ENCODE measurements at places on chromosomes 3 and 15.

- no peak for DNase-seq
Measured at GRCh38 chr3:66492672-66493071, 8.2 kb downstream of the LRIG1 start.

DNA sequence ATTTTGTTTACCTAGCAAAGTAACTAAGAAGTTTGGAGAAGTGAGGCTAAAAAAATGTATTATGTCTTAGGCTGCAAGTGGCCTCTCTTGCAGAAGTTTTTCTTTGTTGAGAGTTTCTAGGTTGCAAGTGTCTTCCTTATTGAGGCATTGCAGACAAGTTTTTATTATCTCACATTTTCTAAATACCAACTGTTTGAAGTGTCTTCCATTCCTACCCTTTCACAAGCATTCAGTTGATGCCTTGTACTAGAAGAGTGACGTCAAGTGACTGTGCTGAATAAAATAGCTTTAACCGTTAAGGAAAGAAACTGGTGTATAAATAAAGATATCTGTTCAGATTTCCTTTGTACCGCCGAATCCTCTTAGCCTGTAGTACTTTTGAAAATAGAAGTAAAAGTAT lies 123.3 kb downstream of the ALCAM start:
- DNase-seq = no peak

DNA sequence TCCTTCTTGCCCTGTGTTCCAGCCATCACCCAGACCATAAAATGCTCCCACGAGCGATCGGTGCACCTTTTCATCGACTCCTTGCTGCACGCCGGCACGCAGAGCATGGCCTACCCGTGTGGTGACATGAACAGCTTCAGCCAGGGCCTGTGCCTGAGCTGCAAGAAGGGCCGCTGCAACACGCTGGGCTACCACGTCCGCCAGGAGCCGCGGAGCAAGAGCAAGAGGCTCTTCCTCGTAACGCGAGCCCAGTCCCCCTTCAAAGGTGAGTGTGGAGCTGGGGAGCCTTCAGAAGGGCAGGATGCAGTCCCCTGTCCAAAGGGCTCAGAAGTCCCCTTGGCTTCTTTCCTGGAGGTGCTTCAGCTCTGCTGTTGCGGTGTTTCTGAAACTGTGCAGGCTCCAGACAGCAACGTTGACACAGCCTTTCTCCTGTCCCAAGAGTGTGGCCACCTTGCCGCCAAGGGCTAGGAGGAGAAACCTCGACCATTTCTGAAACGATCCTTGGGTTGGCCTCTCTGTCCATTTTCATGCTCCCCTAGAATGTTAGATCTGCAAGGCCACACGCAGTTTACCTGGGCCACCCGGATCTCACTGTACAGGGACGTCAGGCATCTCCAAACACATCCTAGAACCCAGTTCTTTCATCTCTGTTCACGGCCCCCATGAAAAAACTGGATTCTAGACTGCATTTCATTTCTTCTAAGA lies 116.7 kb downstream of the LIPC start:
- DNase-seq = no peak

DNA sequence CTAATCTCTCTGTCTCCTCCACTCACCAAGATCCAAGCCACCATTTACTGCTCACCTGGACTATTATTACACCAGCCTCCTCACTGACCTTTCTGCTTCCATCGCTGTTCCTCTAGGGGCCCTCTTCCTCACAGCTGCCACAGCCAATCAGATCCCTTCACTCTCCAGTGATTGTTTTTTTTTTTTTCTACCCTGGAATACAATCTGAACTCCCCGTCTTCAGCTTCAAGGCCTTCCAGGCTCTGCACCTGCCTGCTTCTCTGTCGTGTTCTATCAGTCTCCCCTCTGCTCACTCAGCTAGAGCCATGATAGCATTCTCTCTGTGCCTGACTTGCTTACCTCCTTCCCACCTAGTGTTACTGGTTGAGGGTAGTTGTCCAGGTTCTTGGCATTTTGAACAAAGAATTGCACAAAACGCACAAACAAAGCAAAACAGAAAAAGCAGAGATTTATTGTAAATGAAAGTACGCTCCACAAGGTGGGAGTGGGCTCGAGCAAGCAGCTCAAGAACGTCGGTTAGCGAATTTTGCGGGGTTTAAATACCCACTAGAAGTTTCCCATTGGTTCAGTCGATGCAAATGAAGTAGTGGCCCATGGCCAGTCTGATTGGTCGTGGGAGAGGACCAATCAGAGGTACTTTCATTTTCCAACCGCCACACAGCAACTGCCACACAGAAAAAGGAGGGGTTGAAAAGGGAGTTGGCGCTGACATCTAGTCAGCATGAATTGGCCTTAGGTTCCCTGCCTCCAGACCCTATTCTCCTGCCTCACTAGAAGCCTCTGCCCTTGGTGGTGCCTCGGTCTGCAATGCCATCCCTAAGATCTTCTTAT lies 188.9 kb downstream of the TLE3 start:
- no peak for DNase-seq

DNA sequence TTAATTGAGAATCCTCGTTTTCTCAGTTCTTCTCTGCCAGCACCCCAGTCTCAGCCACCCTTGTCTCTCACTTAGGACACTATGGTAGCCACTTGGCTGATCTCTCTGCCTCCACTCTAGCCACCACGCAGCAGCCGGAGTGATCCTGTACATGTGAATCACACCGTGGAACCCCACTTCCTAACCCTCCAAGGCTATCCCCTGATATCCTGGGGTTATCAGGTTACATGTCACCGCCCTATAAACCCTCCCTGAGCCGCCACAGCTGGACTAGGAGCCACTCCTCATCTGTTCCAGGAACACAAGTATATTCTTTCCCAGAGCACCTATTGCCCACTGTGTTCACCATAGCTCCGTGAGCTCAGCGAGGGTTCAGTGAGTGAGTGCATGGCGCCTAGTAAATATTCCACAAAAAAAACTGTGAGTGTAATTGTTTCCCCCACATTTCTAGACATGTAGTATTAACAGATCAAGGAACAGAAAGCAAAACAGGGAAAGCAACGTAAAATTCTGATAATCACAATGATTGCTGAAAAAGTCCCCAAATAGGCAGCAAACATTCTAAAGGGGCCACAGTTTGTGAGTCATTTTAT lies 661 bp upstream of the PARP14 start:
- DNase-seq = no peak

DNA sequence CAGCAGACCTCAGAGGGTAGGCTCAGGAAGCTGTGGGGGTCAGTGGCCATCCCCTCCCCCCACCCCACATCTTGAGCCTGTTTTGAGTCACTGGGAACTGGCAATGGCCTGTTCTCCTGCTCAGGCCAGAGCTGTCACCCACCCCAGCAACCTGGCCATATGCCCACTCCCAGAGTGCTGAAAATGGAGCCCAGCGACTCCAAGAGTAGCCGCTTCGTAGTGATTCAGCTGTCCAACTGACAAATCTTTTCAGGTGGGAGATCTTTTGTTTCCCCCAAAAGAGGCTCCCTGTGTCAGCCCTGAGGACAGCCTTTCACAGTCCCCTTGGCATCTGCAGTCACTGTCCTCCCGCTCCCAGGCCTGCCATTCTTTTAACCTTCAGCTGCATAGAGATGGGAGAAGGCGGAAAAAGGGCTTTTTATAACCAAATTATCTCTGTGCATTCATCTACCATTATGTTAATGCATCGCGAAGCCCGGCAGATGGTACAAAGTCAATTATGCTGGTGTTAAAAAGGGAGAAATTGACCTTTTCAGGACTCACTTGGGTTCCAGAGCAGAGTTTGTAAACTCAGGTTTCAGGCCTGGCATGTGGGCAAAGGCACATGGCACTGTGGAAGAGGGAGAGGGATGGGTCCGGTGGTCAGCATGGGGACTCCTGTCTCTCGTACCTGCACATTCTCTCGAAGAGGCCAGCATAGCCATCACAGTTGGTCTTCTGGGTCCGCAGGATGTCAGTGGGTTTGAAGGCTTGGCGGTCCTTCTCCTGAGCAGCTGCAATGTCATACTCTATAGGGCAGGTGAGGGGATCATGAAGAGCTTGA lies 32.1 kb downstream of the KY start:
- no peak for DNase-seq

- DNase-seq = no peak
Measured at GRCh38 chr3:151814588-151814987, 672 bp downstream of the AADAC start.

GRCh38 chr15:38540510-38540909 lies 24.1 kb downstream of the RASGRP1 start:
- no peak for DNase-seq

DNA sequence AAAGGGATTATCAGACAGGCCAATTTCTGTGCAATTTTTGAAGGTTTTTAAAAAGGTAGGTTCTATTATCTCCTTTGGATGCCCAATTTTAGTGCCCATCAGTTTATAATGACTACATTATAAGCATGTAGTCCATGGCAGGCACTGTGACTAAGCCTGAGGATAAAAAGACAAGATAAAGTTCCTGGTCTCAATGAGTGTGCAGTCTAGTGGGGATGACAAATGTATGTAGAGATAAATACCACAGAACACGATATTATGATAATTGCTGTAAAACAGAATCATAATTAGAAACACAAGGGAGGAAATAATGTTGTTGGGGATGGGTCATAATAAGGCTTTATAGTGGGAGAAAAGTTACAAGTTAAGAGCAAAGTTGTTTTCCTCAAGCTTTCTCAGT lies 163.1 kb downstream of the ZNF385D start:
- no peak for DNase-seq

DNA sequence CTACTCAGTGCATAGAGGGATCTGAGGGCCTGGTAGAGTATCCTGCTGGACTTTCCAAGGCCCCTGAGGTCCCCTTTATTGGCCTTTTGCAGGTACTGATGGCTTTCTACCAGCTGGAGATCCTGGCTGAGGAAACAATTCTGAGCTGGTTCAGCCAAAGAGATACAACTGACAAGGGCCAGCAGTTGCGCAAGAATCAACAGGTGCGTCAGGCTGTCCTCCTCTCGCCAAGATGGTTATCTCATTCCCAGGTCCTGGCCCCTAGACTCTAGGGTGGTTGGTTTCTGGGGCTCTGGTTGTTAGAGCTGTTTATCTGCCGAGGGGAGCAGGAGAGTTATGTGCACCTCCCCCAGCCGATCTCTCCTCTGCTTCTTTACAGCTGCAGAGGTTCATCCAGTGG lies 9.3 kb downstream of the EIF2B5 start:
- DNase-seq = no peak

DNA sequence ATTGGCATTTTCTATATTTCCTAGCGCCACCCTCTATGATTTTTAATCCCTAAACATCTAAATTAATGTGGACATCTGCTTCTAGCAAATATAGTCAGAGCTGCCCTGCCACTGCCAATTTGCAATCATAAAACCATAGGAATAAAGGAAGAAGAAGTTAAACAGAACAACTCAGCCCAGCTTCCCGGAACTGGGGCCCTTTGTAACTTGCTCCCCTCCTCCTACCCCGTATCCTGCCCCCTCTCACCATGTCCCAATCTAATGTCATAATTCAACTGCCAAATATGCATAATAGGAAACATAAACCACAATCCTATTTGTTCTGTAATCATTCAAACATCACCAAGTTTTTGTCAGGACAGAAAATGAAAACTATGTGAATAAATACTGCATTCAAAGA lies 74.4 kb upstream of the ACP3 start:
- no peak for DNase-seq

GRCh38 chr3:162738784-162739183 lies 1242.2 kb downstream of the OTOL1 start:
- DNase-seq = no peak

GRCh38 chr3:126621627-126622345 lies 33.1 kb downstream of the TXNRD3 start:
- DNase-seq = no peak

DNA sequence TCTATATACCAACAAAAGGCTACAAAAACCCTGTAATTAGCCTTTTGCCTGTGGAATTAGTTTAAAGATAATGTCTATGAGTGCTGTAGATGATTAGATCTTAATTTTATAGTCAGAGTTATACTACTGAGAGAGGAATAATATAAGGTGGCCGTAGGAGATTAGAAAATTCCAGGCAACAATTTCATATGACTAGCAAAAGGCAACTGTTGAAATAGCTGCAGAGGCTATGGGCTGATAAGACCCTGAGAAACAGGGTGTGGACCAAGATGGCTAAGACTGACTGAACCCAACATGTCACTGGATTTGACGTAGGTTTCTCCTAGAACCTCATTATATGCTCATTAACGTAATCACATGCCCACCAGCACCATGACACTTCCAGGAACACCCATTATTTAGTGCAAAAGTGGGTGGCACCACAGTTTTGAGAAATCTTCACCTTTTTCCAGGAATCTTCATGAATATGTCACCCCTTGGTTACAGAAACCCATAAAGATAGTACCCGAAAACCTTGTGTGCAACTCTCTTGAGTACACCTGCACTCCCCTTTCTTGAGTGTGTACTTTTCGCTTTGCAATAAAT lies 29.1 kb upstream of the SCG3 start:
- no peak for DNase-seq

DNA sequence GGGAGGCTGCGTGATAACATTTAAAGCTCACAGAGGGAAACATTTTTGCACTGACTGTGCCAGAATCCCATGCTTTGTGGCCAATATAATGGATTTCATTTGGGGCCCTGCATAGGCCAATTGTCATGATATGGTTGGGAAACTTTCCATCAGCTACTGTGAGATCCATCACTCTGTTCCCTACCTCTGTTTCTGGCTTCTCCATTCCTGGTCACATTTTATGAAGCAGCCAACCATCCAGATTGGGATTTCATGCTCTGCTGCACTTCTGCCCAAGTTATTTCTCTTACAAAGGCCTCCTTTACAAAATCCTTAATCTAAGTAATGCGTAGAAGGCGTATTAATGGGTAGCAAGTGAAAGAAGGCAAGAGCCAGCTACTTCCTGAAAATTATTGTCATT lies 221.1 kb downstream of the LRTM1 start:
- peak; percentile 11 for DNase-seq

DNA sequence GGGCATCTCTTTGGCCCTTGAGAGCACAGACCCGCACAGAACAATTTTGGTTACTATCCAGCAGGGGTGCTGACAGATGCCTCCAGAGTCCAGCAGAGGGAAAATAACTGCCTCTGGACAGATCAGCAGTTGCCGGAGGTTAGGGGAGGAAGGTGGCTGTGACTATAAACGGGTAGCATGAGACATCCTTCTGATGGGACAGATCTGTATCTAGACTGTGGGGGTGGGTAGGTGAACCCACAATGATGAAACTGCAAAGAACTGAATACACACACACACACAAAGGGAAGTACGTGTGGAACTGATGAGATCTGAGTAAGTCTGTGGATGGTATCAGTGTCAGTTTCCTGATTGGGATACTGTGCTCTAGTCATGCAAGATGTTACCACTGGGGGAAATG lies 21.2 kb downstream of the ADAMTS7 start:
- no peak for DNase-seq

All from NCI-H1694 (cell line).